ENCODE measurements at places on chromosomes 11 and 22. TPM values are rescaled to one million over a fixed set of nuclear protein-coding genes. Genes with fewer than 3 reads are reported as not detected.

- no peak for DNase-seq
Observed at GRCh38 chr22:21714059-21714770, 21.4 kb downstream of the YPEL1 start.

DNA sequence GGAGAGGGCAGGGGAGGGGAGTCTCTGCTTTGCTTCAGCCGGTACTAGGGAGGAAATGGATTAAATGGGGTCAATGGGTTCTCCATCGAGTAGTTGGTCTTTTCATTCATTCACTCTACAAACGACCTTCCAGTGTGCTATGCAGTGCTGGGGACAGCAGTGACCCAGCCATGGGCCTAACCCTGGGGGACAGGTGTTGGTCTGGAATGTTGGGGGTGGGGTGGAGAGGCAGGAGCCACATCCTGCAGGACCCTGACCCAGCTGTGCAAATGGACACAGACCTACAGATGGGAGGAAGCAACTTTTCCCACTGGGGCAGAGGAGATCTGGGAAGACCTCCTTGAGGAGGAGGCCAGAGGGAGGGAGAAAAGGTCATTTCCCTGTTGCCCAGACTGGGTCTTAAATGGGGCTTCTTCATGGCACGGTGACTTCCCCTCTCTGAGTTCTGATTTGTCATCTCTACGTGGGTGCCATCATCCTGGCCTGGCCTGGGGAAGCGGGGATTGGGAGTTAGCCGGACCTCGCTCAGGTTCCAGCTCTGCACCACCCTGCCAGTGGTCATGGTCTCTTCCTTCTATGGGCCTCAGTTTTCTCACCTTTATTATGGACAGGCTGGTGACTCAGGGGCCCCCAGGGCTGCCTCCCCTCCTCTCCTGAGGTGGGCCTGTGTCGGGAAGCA lies 2.0 kb downstream of the CYTH4 start:
- no peak for DNase-seq

DNA sequence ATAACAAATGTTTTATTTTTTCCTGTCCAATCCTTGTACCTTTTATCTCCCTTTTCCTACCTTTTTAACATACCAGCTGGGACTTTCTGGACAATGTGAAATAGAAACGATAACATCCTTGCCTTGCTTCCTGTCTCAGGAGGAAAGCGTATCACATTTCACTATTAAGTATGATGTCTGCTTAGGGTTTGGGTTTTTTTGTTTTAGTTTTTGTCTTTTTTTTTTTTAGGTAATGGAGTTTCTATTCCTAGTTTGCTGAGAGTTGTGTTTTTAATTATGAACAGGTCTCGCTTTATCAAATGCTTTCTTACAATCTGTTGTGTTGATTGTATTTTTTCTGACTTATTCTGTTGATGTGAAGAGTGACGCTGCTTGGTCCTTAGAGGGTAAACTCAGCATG lies 64.2 kb upstream of the KCNQ1OT1 start:
- no peak for DNase-seq

The MS4A3 gene
- not detected for polyA plus RNA-seq

The LDHAL6A gene
- 0.52 TPM for polyA plus RNA-seq

- no peak for DNase-seq
Observed at GRCh38 chr11:69910519-69911309, 91.5 kb upstream of the FGF3 start.

The TCN1 gene
- not detected for polyA plus RNA-seq
